AG09319 (cell line): ENCODE measurements at places on chromosomes 7 and 10.

DNA sequence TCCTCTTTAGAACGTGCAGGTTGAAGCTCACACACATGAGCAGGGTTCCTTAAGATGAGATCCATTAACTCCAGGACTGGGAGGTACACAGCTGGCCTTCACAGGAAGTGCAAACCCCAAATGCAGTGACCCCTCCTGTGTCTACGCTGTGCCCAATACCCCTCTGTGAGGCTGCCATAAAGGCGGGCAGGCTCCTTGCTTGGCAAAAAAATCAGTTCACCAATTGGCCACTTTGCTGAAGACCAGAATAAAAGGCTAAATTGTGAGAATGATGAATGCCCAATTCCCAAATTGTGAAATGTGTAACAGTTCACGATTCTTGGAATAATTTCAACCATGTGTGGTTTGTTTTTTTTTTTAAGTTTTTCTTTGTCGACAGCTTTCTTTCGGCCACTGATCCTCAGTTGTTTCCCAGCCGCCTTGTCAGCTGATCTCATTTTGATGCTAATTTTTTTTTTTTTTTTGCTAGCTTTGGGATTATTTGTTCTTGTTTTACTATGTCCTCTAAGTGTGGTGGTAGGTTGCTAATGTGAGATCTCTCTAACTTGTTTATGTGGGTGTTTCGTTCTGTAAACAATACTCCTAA lies 101.9 kb upstream of the PRSS58 start:
- no peak for DNase-seq

GRCh38 chr10:58384095-58384494 lies 1.1 kb upstream of the TFAM start:
- DNase-seq = no peak

GRCh38 chr7:75072981-75073283 lies 670 bp downstream of the RCC1L start:
- no peak for DNase-seq

DNA sequence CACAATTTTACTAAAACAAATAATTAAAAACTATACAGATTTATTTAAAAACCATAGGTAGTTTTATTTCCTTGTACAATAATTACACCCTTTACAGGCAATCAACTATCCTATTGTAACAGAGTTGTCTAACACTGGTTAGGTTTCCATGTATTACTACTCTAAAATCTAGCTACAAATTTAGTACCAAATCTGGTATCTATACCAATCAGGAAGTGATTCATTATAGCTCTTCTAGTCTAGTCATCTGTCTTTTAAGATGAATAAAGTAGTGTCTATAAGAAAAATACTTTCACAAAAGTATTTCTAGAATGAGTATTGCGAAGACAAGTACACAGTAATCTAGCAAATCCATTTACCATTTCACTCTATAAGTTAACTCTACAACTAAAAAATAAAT lies 16.9 kb downstream of the ZNF800 start:
- DNase-seq = no peak

DNA sequence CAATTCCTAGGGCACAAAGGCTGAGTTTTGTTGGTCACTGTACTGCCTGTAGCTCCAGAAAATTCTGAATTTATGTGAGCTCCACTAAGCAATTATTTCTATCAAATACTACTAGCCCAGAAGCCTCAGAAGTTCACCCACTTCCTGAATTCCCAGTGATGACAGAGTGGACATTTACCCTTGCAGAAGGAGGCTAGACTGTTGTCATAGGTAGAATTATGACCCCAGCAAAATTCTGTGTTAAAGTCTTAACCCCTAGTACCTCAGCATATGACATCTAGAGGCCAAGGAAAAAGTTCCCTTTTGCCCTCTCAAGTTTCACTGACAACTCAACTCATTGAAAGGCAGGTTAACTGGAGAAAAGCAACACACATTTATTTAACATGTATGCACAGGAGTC lies 78.7 kb upstream of the KMT2E start:
- no peak for DNase-seq

DNA sequence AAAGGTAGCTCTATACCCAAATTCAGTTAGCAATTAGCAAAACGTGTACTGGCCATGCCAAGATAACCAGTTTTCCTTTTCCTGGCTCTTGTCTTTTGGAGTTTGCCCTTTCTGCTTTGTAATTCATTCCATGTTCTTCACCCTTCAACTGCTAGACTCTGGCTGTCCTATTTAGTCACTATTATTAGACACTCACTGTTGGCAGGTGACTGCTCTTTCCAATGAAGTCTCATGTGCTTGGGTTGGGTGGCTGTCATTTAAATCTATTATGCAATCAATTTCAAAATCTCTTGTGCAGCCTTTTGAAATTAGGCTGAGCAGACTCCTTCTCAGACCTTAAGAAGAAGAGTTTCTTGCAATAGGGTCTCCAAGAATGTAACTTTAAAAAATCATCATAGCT lies 266.5 kb downstream of the GPR158 start:
- DNase-seq = no peak

- no peak for DNase-seq
These were observed 56.6 kb downstream of the PTPRN2 start for GRCh38 chr7:158530800-158531609.

DNA sequence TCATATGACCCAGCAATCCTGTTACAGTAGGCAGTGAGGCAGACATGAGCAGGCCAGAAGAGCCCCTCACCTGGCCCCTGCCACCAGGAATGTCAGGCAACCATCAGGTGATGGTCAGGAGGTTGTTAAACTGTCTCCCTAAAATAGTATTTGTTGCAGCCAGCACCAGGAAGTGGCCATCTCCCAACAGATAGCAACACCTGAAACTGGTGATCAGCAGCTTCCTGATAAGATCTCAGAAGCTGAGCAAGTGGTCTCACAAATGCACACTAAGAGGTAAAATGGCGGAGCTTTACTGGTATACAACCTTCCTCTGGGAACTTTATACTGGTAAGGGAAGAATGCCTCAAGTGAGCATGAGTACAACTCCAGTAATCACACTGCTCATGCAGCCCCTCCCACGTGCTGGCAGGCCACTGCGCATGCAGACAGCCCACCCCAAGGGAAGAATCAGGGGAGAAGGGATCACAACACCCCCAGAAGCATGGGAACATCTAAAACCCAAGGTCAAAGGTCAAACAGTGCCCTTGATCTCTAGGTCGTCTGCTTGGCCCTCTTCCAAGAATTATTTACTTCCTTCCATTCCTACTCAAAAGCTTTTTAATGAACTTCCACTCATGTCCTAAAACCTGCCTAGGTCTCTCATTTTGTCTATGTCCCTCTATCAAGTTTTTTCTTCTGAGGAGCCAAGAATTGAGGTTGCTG lies 133.5 kb downstream of the DOCK4 start:
- no peak for DNase-seq

GRCh38 chr10:84214612-84215235 lies 10.6 kb downstream of the LRIT2 start:
- DNase-seq = no peak

DNA sequence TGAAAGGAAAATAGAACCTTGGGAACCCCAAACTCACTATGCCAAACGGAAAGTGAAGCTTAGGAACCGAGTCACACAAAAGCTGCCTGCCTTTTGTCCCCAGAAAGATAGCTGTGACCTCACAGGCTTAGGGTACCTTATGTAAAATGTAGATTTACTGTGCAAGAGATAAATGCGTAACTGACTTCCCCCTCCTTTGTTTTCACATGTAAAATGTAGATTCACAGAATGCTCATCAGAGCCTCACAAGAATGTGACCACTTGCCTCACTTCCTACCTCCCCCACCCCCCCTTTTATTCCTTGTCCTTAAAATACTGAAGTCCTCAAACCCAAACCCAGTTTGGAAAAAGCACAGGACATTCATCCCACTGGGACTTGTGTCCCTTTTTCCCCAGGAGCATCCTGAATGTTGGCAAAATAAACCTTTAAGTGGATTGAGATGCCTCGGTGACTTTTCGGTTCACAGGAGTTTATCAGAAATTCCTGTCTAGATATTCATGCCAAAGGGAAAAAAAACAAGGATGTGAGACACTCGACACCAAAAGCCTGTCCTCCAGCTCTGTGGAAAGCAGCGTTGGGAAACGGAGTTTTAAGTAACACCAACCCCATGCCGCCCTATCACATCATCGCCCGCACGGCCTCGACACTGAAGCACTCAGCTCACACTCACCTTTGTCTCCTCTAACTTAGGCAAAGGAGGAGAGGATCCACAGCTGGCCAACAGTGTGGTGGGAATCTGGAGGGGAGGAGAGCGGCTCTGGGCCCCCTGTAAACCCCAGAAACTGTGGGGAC lies 45.9 kb downstream of the SVIL start:
- no peak for DNase-seq

- no peak for DNase-seq
These were observed 2.3 kb downstream of the METTL27 start for GRCh38 chr7:73839743-73840714.

DNA sequence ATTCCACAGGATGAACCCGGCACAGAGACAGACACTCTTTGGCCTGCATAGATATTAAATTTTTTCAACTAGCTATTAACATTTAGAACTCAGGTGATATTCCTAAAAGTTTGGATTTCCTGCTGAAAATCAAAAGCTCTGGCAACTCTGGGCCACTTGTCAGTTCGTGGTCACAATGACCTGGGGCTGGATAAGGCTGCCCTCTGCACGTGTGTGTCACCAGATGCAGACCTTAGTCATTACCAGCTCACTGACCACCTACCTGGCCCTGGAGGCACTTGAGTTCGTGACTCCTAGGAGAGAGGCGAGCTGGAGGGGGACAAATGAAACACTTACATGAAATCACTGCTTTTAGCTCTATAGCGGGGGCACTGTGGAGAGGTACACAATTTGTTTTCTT lies 126.5 kb downstream of the HIPK2 start:
- no peak for DNase-seq

DNA sequence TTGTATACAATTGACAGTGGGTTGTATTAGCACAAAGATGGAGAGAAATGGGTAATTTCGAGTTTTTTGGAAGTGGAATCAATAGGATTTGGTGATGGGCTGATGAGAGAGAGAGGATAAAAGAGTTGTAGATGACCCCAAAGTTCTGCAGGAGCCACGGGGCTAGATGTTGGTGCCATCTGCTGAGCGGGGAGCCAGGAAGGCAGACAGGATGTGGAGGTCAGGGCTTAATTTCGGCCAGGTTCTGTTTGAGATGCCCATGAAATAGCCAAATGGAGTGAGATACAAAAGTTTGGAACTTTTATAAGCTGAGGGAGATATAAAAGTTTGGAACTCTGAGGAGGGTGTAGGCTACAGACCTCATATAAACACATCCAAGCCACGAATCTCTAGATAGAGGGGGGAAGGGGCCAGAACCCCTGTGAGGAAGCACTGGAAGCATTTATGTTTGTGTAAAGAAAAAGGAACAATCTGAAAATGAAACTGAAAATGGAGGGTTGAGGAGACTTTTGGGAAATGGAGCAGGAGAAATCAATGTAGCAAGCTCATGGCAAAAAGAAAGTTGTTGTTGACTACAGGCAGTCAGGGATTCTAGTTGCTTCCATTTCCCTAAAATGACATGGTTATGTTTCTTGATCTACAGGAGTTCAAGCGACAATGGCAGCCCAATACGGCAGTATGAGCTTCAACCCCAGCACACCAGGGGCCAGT lies 2.2 kb downstream of the GIMAP4 start:
- no peak for DNase-seq

GRCh38 chr7:127764681-127765080 lies 112.7 kb downstream of the SND1 start:
- no peak for DNase-seq

DNA sequence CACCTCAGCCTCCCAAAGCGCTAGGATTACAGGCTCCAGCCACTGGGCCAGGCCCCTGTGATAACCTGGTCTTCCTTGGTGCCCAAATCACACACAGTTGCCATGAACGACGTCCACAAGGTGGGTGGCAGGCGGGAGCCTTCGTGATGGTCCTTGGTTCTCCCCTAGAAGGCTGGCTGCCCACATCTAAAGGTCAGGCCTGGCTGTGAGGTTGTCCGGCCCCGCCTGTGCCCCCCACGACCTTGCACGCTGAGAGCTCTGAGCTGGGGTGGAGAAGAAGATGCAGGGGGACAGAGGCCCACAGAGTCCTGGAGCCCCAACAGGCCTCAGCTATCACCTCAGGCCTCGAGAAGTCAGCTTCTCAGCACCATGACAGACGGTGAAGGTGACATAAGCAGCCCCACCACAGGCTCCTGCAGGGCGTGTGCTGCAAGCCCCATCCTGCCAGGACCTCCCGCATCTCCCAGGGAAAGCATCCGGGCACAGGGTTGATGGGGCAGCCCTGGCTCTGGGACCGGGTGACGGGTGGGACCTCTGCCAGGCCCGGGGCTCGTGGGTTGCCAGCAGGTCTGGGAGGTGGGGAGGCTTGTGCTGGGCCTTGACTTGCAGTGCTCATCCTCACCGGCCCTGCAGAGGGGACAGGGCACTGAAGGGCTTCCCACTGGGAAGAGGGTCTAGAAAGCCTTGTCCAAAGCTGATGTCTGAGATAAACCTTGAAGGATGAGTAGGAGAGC lies 217.4 kb downstream of the WDR37 start:
- no peak for DNase-seq

DNA sequence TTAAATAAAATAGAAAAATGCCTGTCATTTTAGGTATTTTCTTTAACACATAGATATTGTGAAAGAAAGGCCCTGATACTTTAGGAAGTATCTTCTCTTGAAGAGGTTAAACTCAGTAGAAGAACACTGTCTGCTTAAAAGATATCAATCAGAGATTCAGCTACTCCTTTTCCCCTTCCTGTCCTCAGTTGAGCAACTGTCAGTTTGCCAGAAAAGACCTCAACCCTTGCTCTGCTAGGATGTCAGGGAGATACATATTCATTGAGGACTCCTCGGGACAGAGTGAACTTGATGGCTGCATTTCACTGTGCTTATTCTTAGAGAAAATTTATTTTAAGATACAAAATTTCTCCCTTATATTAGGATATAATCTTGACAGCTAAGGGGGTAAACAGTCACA lies 173.6 kb upstream of the CACNA2D1 start:
- DNase-seq = no peak

DNA sequence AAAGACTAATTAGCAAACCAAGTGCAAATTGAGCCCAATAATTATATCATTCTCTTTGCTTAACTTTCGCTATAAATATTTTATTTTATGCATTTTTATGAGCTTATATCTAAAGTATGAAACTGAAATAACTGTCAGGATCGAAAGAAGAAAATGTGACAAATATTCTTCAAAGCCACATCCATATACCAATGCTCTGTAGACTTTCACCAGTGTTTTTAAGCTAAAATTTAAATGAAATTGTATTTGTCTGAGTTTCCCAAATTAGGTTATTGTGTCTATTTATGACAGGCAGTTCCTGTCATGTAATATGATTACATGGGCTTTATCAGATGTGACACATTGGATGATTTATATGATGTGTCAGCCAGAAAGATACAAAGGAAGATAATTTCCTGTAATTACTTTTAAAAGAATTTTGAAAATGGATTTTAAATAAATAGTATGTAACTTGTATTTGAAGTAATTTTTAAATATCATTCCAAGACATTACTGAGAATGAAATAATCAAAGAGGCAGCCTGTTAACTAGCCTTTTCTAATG lies 317.9 kb upstream of the KLF6 start:
- no peak for DNase-seq

- DNase-seq = no peak
These were observed 45.8 kb downstream of the CHST15 start for GRCh38 chr10:124047427-124048152.

GRCh38 chr10:116997015-116997414 lies 8.0 kb downstream of the SHTN1 start:
- DNase-seq = no peak

GRCh38 chr7:106089647-106090046 lies 22.5 kb downstream of the SYPL1 start:
- DNase-seq = no peak
